HAP-1 (cell line): ENCODE measurements at places on chromosomes 7 and 10.
A peak's percentile ranks its signal among the peaks of the same experiment; 100 is the strongest.

DNA sequence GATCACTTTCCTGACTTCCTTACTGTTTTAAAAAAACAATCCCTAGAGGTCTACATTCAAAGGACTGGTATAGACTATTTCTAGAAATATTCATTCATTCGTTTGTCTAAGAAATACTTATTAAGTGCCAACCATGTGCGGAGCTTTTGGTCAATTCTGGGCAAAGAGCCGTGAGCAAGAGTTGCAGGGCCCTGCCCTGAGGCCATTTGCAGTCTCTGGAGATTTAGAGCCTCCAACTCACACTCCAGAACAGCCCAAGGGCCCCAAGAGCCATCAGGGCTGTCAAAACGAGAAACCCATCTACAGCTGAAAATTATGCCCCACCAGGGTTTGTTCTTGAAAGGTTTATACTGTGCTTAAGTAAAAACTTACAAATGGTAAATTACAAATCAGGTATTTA is 16.2 kb downstream of the WDR91 start:
- no peak for DNase-seq

- peak; percentile 45 for DNase-seq
Measured at GRCh38 chr7:18583305-18583704, 87.8 kb downstream of the HDAC9 start.

DNA sequence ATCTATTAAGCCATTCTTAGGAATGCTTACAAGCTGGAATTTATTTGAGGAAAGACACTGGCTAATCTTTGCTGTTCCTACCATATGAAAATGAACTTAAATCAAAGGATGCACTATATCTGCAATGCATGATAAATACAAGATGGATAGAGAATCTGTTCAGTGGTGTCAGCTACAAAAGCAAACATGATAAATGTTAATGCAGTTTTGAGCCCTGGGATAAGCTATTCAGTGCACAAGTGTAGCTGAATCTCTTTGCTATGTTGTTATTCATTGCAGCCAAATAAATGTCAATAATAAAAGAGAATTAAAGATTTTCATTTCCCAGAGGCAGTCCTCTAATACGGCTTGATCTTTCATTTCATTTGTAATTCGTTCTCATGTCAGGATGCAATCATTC is 223.8 kb upstream of the KAT6B start:
- no peak for DNase-seq

DNA sequence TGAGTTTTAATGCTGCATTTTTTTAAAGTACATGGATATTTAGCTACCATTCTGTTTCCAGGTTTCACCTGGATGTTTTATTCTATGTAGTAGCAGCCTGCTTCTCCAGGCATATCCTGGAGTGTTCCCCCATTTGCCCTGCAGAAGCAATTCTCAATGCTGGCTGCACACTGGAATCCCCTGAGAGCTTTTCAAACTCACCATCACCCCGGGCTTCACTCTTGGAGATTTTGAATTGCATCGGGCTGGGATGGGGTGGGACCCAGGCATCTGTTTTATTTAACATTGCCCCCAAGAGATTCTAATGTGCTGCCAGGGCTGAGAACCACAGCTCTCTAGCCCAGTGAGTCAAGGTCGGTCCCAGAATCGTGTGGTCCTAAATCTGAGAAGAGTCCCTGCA is 113.2 kb upstream of the MACROH2A2 start:
- DNase-seq, result no peak

GRCh38 chr7:103593691-103594090 is 147.7 kb upstream of the SLC26A5 start:
- DNase-seq, result no peak

DNA sequence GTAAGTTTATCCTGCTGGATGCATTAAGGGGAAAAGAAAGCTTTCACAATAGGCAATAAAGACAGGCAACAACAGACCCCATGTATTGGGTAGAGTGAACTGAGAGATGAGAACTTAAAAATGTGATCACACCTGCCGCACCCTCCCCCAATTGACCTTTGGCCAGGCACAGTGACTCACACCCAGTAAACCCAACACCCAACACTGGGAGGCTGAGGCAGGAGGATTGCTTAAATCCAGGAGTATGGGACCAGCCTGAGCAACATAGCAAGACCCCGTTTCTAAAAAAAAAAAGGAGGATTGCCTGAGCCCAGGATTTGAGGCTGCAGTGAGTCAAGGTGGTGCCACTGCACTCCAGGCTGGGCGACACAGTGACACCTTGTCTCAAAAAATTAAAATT is 86.9 kb downstream of the MPP7 start:
- no peak for DNase-seq
